Activated naive CD8-positive, alpha-beta T cell treated with anti-CD3 and anti-CD28 coated beads for 36 hours (primary cell): ENCODE measurements at places on chromosomes 13 and 19. TPM values are rescaled to one million over a fixed set of nuclear protein-coding genes. Genes with fewer than 3 reads are reported as not detected.

DNA sequence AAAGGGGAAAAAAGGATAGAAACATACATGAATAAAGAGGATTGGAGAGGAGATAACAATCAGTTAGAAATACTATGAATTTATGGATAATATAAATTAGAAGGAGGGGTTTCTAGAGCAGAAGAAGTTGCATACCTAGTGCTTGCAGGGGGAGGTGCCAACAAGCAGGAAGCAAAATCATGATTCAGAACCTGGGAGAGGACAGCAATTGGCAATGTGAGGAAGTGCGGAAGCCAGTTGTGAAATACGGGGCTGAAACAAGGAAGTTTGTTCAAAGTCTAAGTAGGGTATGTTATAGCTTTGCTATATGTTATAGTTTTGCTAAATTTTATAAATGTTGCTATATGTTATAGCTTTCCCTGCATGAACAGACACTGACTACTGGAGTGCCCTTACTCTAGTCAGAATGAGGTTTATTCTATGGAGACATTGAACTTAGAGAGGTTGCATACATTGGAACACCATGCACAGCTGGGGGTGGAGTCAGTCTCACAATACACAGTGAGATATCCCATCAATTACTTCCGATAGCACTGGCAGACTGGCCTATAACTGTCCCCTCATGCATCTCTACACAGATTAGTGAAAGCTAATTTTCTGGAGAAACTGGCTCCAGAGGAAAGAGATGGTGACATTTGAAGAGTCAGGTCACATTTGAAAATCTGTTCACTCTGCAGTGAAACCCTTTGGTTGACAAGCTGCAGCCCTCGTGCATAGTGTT lies 92.1 kb downstream of the GPC6 start:
- no peak for DNase-seq

GRCh38 chr13:45119469-45119990 lies 780 bp upstream of the GTF2F2 start:
- DNase-seq, result peak; percentile 59

DNA sequence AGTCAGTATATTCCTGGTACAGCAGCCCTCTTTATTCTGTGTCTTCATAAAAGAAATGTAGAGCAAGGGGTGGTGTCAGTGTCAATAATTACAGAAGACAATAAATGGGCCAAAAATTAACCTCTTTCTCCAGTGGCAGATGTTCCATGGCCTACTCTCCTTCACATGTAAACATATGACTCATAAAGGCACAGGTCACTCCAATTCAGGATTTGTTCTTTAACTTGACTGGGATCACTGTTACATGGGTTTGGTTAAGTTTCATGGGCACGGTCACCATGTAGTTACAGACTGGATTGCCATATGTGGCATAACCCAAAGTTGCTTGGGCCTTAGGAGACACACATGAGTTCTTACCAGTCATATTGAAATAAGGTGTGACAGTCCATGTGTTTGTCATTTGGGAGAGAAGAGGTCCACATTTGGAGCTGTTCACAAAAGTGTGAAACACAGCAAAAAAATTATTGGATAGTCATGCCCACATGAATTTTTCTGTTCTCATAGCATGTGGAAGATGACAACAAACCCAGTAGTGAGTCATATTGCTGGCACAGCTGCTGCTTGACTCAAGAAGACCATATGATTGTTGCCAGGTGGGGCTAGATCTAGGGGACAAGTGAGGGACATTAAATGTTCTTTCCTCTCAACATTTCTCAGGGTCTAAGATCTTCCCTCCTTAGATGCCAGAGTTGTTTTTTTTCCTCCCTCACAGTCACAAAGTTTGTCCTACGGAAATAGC lies 68.1 kb upstream of the HTR2A start:
- no peak for DNase-seq

DNA sequence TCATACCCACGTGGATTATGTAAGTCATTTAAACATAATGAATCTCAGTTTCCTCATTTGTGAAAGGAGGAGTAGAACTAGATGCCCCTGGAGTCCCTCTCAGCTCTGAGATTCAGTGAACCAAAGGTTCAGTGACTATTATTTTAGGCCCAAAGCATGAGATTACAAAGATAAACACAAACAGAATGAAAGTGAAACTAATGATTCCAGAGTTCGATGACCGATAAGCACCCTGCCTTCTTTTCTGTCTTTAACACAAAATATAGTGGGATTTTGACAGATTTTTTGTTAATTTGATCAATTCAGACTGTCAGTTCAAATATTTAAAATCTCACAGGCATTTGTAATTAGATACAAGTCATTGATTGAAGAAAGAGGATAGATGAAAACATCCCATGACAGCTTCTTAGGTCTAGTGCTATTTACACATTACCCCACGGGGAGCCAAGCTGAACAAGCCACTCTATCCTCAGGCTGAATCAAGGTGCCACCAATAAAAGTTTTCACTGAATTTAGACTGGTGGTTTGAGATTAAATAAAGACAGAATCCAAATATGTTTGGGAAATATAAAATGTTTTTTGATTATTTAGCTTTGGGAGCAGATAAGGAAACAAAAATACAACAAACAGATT lies 64.6 kb upstream of the RAP2A start:
- DNase-seq, result no peak

DNA sequence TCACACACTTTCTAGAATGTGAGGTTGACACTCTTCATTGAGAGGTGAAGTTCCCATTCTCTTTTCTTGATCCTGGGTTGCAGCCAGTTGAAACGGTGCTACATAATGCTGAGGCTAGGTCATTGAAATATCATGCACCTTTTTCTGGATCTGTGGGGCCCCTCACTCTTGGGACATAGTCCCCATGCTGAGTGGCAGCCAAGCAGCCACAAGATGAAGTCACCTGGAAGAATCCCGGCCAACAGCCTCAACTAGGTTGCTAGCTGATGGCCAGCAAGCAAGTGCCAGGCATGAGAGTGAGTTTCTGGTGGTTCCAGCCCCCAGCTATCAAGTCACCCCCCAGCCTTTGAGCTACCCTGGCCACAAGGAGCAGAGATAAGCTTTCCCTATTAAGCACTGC lies 148.5 kb upstream of the TSHZ3 start:
- DNase-seq, result no peak

DNA sequence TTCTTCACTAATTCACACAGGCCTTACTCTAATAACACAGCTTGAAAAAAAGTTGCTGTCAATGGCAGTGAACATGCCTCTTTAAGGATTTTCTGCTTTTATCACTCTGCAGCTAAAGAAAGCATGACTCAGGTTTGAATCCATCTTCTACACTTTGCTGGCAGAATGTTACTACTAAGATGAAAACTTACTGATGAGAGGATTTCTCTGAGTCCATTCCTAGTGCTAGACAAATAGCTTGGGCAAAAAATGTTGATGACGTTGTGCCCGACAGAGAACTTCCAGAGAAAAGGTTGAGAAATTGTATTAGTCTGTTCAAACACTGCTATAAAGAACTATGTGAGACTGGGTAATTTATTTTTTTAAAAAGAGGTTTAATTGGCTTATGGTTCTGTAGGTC lies 572.0 kb downstream of the IRS2 start:
- no peak for DNase-seq

The CBY2 gene
- total RNA-seq, result not detected

GRCh38 chr19:1970003-1970805 lies 29.2 kb downstream of the CSNK1G2 start:
- no peak for DNase-seq

GRCh38 chr19:13149628-13150186 lies 468 bp downstream of the STX10 start:
- peak; percentile 53 for DNase-seq

- no peak for DNase-seq
Observed at GRCh38 chr13:53121919-53122318, 93.3 kb downstream of the OLFM4 start.

- no peak for DNase-seq
Observed at GRCh38 chr13:25406377-25406776, 34.6 kb downstream of the ATP8A2 start.

- no peak for DNase-seq
Observed at GRCh38 chr19:10146142-10146541, 26.4 kb upstream of the EIF3G start.

DNA sequence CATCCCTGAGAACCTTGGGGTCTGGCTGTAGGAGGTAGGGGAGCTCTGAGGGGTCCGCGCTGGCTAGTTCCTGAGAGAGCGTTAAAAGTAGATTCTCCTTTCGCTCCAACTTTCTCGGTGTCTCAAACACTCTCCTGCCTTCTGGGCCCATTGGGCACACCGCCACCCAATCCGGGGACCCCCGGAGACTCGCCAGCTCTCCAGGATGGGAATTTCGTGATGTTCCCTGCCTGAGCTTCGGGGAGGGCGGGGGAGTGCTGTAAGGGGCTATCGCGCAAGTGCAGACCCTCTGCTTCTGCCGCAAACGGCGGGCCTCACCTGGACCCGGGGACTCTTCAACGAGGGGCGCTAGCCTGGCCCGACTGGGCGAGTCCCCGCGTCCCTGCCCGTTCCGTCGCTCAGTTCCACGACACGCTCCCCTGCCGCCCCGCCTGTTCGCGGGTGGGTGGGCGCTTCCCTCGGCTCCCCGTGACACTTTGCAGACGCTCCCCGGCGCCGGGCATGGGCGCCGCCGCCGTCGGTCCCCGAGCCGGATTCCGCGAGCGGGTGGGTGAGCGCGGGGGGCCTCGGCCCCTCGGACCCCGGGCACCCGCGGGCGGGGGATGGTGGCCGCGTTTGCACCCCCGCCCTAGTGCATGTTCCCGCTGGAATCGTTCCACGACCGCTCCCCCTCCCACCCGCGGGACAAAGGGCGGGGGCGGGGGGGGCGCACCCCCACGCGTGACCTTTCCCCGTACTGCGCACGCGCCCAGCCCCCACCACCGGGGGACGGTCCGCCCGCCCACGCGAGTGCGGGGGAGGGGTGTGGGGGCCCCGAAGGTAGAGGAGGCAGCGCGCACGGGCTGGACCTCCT lies at the start of gene CCDC106:
CCDC106 (plus strand) TSS at position 481 of the 853 bp plus-strand sequence. CDS start 835 bp downstream, outside the sequence.
- peak; percentile 55 for DNase-seq

The FZR1 gene
- total RNA-seq, result 39.6 TPM

GRCh38 chr13:90839061-90839460 lies 508.4 kb upstream of the MIR17HG start:
- no peak for DNase-seq

DNA sequence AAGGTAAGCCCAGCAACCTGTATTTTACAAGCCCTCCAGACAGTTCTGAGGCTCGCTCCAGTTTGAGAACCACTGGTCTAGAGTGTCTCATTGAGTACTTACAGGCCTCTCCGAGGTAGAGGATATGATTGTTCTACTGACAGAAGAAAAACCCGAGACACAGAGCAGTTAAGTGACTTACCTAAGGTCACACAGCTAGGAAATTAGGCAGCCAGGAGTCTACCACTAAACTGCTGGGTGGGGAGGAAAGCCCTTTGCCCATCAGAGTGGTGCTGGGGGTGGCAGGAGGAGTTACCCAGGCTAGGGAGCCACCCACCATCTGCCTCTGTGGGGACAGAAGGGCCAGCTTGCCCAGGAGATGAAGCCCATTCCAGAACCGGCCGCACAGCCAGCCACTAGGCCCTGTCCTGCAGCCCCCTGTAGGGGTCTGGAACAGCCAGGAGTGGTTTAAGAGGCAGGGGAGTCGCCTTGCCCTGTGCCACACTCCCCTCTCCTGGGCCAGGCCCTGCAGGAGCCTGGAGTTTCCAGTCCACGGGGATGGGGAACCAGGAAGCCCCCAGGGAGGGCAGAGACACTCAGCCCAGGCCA lies 703 bp downstream of the RASGRP4 start:
- DNase-seq, result no peak

DNA sequence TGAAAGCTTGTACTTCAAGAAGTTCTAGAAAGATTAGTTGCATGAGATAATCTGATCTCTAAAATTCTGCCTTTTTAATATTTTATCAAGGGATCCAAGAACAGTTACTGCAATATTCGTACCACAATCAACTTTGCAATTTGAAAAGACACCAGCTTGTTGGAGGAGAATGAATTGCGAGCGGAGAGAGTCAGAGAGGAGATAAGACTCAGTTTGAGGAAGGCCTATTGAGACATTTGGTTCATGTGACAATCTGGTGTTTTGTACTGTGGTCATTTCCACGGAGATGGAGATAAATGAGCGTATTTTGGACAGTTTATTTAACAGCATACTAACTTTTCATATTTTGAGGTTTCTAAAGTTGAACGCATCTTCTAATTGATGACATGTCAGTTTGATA lies 1276.0 kb downstream of the EFNB2 start:
- no peak for DNase-seq

The ERICH6B gene
- not detected for total RNA-seq

- peak; percentile 77 for DNase-seq
Observed at GRCh38 chr19:18086590-18087138, at the start of gene IL12RB1. Gene IL12RB1 (minus strand): TSS chr19:18086934. CDS start chr19:18086823, 111 bp downstream.

DNA sequence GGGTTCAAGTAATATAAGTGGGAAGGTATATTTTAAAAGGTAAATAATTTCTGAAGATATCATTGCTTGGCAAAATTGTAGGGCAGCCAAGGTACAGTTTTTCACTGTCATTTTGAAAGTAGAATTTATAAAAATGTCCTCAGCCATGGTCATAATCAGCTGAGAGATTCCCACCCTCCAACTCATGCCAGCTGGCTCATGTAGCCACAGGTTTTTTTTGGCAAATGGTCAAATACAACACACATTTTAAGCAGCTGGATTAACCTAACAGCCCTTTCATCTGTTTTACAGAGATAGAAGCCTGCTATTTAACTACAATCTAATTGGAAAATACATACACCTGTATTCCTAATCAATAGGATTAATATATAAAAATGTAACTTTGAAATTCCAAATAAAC lies 619.2 kb upstream of the SGCG start:
- no peak for DNase-seq

DNA sequence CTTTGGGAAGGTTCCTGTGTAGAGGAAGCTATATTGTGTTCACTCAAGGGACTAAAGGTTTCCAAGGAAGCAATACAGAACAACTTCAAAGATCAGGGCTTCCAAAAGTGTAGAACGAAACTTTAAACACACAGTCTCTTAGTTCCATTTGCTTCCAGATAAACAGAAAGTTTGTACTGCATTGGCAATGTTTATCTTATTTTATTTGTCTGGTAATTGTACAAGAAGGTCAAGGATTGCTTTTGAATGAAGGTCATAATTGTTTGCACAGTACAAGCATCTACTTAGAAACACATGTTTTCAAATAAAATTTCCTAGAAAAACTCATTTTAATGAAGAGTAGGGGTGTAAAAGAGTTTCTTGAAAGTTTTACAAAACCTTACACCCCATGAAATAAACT lies 712.7 kb upstream of the SGCG start:
- DNase-seq, result no peak

GRCh38 chr13:26498656-26499601 lies 58.6 kb upstream of the WASF3 start:
- no peak for DNase-seq

GRCh38 chr13:63449550-63449949 lies 2033.9 kb upstream of the PCDH20 start:
- DNase-seq, result no peak

DNA sequence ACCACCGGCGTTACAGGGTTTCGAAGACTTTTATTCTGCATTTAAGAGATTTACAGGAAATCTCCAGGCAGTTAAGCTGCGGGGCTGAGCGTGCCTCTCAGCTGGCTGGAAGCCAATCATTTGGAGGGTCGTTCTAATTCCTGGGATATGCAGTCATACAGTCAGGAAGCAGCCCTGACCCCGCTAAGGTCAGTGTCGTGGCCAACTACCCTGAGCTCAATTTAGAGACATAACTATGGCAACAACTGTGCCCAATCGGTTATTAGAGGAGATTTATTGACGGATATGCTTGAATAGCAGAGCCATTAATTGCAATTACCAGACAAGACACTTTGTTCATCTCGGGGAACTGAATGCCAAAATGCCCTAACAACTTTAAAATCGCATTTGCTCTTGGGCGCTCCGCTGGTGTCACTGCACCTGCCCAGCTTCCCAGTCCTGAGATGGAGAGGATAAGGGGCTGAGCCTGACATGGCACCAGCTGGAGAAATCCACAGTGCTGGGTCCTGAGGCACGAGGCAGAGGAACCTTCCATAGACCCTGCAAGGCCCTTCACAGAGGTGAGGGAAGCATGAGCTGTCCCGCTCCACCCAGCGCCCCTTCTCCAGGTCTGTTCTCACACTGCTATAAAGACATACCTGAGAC lies 15.1 kb upstream of the ZNF507 start:
- DNase-seq, result no peak
